Suppressor macrophage treated with lipopolysaccharide for 4 hours (primary cell): ENCODE measurements at places on chromosomes 3 and 15.
A peak's percentile ranks its signal among the peaks of the same experiment; 100 is the strongest.

DNA sequence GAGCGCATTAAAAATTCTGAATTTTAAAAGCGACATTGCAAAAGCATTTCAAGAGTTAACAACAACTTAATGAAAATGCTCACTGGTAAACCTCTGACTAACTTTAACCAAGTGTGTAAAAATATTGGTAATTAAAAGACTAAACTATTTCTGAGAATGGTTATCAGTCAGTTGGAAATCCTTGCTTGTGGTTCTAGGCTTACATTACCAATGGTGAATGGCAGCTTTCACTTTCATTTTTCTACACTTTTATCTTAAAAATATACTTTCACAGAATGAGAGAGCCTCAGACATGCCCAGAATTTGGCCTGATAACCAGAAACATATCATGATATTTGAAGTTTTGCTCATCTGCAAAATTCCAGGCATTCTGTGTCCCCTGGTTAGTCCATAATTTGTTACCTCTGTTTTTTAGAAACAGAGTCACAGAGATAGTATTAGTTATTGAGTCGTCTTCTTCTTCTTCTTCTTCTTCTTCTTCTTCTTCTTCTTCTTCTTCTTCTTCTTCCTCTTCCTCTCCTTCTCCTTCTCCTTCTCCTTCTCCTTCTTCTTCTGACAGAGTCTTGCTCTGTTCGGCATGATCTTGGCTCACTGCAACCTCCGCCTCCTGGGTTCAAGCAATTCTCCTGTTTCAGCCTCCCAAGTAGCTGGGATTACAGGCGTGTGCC is 5.5 kb upstream of the RNF111 start:
- peak; percentile 52 for DNase-seq

GRCh38 chr3:89692601-89693000 is 585.2 kb downstream of the EPHA3 start:
- DNase-seq = no peak

DNA sequence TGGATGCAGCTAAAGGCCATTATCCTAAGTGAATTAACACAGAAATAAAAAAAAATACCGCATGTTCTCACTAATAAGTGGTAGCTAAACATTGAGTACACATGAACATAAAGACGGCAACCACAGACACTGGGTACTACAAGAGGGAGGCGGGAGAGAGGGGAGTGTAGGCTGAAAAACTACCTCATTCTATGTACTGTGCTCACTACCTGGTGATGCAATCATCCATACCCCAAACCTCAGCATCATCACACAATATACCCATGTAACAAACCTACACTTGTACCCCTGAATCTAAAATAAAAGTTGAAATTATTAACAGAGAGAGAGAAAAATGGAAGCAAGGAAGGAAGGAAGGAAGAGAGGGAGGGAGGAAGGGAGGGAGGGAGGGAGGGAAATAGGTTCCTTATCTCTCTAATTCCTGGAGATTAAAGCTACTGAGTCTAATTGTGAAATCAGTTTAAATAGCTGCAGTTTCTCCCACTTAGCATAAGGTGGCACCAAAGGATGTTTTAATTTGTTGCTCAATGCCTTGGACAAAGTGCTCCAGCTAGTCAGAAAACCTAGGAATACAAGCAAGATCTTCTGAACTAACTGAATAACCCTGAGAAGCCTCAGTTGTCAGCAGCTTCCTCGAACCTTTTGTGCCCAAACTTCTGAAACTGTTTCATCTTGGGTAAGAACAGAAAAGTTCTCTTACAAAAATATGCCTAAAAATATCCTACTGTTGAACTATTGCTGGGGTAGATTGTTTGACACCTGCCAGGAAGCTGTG is 79.4 kb upstream of the ATP11B start:
- peak; percentile 69 for DNase-seq

- no peak for DNase-seq
These were observed 305.3 kb downstream of the CHST2 start for GRCh38 chr3:143424874-143425273.

GRCh38 chr3:138371070-138371965 is 22.9 kb downstream of the MRAS start:
- DNase-seq = peak; percentile 96

GRCh38 chr15:98304371-98304770 is 343.9 kb downstream of the ARRDC4 start:
- DNase-seq = no peak

GRCh38 chr3:128466840-128467541 is at the start of gene DNAJB8:
DNAJB8 (minus strand) TSS chr3:128466890; CDS start chr3:128463245, 3,645 bp downstream.
- no peak for DNase-seq

GRCh38 chr15:62572797-62573196 is 407.7 kb upstream of the C2CD4B start:
- DNase-seq = no peak

- no peak for DNase-seq
These were observed 35.9 kb downstream of the PRR23E start for GRCh38 chr3:127228866-127229265.

DNA sequence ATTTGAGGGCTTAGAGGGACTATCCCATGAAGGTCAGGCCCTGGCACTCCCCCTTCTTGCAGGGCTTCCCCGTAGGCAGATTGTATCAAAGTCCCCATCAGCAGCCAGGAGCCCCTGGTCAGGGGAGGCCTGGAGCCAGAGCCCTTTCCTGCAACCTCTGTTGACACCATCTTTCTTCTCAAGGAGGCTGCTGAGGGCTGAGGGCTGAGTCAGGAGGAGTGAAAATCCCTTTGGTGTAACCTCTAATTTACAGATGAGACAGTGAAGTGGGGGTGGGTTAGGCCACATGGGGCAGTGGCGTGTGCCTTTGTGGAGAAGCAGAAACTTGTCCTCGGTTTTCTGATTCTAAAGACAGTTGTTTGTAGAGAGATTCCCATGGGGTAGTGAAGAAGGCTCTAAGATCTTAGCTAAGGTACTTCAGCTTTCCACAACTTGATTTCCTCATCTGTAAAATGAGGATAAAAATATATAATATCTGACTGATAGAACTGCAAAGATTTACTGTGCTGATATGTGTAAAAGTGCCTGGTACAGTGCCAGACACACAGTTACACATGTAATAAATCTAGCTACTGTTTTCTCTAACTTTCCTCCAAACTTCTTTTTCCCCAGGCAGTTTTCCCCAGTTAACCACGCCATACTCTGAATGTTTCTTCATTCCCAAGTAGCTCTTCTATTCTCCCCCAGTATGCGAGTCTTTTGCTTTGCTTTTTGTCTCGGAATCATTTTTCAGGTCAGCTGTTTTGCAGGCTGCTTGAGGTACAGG is 249.4 kb upstream of the TPM1 start:
- no peak for DNase-seq

DNA sequence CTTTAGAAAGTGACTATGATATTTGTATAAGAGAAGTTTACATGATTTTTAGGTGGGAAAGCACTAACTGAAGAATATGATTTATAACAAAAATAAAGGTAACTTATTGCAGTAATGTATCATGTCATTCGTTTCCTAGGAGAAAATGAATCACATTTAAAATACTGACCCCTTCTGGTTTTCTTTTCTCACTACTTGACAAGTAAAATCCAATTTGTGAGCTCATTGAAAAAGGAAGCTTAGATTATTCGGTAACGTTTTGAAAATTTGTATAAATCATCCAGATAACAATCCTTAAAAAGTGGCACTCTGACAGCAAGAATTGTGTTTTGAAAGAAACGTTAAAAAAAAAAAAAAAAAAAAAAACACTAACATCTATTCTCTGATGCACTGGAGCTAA is 39.0 kb downstream of the NSUN3 start:
- DNase-seq = peak; percentile 20

DNA sequence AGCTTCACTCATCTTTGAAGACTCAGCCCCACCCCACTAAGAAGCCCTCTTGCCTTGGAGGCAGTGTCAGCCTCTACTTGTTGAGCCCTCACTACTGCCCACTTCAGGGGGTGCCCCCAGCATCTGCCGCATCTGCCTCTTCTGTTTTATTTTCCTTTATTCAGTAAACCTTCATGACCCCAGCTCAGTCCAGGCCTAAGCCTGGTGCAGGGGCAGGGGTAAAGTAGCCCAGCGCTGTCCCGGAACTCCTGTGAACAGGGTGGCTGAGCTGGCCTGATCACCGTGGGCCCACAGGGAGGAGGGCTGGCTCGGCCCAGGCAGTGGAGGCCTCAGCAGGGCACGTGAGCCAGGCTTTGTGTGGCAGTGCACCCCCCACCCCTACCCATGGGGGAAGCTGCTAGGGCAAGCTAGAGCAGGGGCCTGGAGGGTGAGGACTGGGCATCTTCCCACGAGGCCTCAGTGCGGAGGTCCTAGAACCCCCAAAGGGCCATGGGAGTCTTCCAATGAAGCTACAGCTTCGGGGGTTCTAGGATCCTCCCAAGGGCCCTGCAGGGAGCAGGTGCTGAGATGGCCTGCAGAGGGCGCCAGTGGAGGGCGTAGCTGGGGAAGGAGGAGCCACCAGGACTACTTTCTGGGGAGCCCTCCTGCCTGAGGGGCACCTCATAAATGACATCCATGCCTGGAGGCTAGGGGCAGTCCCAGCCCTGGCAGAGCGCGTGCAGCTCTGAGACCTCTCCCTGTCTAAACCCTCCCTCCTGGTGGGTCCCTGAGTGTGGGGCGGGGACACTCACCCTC is 36.0 kb downstream of the TSPAN3 start:
- DNase-seq = no peak

DNA sequence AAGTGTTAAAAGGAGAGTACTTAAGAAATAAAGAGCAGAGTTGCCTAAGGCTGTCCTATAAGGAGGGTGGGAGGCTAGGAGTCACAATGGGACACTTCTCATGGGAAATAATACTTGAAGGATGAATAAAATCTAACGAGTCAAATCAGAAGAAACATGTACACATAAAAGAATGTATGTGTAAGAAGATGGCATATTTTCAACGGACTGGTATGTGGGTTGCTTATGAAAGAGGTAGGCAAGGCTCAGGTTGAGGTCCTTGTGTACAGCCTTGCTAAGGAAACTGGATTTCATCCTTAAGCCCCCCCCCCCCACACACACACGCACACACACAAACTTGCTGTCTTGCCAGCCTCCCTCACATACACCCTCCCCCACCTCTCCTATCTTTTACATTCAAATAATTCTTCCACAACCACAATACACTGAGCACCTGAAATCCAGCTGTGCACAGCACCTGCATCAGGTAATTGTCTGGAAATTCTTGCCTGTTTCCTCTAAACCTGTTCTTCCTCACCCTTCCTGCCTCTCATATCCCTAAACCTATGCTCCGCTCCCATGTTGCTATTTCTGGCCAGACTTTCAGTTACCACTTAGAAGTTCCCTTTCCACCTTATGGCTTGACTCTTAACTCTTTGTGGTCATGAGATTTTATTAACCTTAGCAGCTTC is 79.2 kb downstream of the FMN1 start:
- no peak for DNase-seq

- DNase-seq = peak; percentile 36
These were observed 40.9 kb upstream of the RYK start for GRCh38 chr3:134291319-134292254.

- no peak for DNase-seq
These were observed 9.3 kb upstream of the HCN4 start for GRCh38 chr15:73378089-73378488.

DNA sequence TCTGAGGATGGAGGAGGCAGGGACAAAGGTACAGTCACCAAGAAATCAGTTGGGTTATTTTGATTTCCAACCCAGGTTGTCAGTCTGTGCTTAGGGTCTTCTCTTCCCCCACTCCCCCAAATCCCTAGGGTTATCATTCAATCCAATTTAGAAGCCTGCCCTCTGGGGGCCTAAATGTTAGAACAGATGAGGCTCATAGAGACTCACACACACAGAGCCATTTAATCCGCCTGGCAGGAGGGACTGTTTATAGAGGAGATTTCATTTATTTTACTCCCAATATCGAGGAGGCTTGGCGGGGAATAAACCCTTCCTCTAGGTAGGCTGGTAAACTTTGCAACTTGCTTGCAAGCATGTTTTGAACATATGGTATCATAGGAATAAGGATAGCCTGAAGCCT is 52.8 kb downstream of the RHCG start:
- no peak for DNase-seq

DNA sequence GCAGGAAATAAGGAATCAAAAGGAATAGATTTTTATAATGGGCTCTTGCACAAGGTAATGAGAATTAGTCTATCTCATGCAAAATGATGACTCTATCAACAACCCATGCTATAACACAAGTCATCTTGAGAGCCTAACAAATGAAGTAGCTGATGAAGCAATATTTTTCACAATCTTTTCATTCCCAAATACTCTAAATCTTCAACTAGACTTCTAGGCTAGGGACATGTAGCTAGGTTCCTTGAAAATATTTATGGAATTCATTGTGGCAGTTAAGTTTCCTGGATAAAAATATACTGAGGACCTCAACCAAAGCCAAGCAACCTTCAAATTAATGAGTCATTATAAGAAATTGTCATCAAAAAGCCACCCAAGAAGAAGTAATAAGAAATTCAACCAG is 55.4 kb downstream of the DCBLD2 start:
- DNase-seq = no peak

DNA sequence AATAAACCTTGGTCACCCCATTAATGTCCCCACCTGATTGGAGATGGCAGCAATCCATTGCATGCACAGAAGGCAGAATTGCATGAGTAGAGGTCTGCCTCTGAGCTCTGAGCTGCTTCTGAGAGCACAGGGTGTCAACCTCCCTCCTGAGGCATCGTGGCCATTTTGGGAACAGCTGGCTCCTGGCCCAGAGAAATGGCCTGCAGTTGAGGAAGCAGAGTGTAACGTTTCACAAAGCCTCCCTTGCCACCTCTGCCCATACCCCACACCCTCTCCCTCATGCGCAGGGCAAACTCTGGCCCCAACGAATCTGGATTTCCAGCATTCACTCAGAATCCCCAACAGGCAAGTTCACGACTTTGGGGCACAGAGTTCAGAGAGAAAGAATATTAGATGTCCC is 198.9 kb downstream of the ADAMTS9 start:
- DNase-seq = no peak

- DNase-seq = no peak
These were observed 332.0 kb upstream of the GRM7 start for GRCh38 chr3:6528951-6529350.

GRCh38 chr3:54882129-54882833 is 45.6 kb downstream of the LRTM1 start:
- DNase-seq = no peak

- peak; percentile 3 for DNase-seq
These were observed 140.4 kb upstream of the ABI3BP start for GRCh38 chr3:101133652-101134051.

GRCh38 chr15:53193149-53193548 is 403.0 kb upstream of the ONECUT1 start:
- no peak for DNase-seq

DNA sequence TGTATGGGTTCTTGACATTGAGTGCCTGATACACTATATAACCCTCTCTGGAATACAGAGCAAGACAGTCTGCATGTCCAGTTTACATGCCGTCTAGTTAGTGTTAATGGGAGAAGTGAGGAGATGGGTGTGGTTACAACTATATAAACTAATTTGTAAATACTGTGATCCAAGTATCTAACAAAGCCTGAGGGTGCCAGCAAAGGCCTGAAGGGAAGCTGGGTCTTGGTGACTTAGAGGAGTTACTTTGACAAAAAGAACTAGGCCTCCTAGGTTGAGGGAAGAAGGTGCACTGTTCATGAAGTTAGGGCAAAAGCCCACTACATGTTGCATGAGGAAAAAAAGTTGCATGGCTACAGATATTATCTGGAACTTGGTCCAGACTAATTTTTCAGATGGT is 2.3 kb downstream of the NSUN3 start:
- DNase-seq = no peak

- DNase-seq = no peak
These were observed 3.4 kb upstream of the SKOR1 start for GRCh38 chr15:67821784-67822440.

GRCh38 chr15:57079446-57079845 is 161.0 kb downstream of the TCF12 start:
- peak; percentile 61 for DNase-seq
